NCI-H345 (cell line): ENCODE measurements at places on chromosomes 7 and 10.

GRCh38 chr10:34584164-34584563 is 230.9 kb downstream of the PARD3 start:
- no peak for DNase-seq

DNA sequence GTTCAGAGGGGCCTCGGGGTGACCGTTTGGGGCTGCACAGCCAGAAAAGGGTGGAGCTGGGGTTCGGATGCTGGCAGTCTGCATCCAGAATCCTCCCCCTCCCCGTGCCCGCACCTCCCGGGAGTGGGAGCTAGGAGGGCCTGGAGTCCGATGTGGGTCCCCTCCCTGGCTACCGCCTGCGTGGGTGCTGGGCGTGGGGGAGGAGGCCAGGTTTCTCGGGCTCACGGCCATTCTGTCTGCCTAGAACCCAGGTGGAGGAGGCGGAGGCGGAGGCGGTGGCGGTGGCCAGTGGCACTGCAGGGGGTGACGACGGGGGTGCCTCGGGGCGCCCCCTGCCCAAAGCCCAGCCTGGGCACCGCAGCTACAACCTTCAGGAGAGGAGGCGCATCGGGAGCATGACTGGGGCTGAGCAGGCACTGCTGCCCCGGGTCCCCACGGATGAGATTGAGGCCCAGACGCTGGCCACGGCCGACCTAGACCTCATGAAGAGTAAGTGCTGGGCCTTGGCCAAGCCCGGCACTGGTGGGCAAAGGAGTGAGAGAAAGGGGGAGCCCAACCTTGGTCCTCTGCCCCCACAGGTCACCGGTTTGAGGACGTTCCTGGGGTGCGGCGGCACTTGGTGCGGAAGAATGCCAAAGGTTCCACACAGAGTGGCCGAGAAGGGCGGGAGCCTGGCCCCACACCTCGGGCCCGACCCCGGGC is 7.0 kb downstream of the SLC4A2 start:
- DNase-seq: no peak

DNA sequence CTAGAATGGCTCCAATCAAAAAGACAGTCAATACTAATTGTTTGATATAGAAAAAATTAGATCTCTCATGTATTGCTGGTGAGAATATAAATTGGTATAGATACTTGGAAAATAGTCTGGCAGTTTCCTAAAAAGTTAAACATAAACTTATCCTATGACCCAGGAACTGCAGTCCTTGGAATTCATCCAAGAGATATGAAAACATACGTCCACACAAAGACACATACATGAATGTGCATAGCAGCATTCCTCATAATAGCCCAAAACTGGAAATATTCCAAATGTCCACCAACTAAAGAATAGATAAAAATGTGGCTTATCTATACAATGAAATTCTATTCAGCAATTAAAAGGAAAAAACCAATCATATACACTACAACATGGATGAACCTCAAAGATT is 128.4 kb downstream of the ZFAND4 start:
- no peak for DNase-seq

DNA sequence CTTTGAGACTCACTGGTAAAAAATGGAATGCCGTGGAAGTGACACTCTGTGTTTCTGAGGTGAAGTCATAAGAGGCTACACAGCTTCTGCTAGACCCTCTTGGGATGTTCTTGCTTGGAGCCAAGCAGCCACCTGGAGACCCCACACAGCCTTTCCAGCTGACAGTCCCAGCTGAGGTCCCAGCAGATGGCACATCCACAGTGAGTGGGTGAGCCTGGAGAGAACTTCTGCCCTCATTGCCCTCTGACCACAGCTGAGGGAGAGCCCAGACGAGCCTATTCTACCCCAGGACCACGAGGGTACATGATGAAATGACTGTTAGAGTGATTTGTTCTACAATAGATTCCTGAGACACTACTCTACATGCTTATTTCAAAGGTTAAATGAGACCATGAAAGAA is 44.3 kb downstream of the CXCL12 start:
- no peak for DNase-seq

DNA sequence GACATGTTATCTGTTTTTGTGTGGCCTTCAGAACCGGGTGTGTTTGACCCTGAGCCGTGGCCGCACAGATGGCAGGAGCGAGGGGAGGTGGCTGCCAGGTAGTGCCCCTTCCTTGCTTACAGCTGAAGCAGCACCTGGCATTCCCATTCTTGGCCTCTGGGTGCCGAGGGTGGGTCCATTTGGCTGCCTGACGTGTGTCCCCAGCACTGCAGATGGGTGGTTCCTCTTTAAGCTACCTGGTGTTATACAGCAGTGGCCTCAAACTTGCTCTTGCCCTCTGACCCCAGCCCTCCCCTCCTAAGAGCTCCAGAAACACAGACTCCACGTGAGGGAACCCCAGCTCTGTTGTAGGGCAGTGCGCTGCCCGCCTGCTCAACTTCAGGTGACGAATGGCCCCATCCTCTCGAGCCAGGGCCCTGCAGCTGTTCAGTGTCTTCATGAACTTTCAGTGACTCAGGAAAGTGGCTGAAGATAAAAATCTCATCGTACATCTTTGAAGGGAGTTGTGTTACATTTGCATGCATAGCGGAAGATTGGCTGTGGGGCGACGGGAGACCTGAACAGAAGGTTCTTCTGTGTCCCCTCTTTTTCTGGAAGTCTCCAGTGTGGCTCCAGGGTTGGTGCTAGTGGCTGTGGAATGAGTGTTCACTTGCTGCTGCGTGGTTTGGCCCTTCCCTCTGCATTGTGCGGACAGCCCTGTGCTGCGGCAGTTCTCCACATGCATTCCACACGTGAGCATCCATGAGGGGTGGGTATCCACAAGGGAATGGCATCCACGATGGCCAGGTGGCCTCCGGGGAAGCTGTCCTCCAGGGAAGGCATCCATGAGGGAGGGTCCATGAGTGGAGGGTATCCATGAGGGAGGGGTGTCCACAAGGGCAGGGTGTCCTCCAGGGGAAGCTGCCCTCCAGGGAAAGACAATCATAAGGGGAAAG is 91.6 kb downstream of the INPP5A start:
- no peak for DNase-seq
